Hippocampal formation (tissue), 2 donors: ENCODE measurements at places on chromosomes 12 and 14.

DNA sequence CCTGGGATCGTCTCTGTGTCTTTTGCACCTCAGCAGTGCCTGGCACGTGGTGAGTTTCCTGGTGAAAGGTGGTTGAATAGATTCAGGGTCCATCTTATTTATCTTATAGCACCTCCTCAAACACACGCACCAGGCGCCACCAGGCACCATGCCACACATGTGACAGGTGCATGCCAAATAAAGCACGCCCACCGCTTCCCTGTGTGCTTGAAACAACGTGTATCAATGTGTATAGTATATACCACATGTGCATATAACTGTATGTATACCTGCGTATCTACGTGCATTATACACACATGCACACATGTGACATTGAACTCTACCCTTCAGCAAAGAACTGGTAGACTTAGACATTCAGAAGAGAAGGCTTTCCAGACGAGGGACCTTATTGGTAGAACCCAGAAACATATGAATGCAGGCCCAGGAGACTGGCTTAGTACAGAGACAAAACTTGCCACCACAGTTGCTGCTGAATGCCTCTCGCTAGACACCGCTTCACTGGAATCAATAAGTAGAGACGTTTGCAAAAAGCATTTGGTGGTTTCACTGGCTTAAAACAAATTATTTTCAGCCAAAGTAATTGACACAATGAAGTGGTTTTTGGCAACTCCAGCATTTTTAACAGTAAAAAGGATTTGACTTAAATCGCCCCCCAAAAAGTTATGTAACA is 10.0 kb downstream of the EML1 start:
- DNase-seq = no peak

DNA sequence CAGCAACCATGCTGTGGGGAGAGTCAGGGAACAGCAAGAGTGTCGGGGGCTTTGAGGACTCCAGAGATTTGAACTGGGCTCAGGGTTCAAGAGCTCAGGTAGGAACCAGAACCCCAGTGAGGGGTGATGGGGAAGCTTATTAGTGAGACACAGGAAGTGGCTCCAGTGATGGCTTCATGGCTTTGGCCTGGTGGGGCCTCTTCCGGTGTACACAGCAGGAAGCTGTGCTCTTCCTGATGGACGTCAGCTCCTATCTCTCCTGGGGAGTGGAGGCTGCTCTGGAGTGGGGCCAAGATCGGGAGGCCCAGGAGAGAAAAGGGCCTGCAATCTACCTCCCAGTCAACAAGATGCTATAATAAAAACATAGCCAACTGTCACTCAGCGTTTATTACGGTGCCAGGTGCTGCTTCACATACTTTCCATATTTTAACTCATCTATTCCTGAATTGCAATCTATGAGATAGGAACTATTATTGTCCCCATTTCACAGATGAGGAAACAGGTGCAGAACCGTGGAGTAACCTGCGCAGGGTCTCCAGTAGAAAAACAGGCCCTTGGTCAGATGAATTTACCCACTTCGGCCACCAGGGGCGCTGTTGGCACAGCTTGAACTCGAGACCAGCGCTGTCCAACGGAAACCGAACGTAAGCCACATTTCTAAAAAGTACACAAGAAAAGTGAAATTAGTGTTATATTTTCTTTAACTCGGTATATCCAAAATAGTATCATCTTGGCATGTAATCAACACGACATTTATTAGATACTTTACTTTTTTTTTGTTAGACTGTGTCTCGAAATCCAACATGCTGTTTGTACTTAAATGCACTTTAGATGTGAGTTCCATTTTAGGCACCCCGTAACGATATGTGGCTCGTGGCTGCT is 63.6 kb upstream of the DLK1 start:
- DNase-seq = peak; percentile 15

DNA sequence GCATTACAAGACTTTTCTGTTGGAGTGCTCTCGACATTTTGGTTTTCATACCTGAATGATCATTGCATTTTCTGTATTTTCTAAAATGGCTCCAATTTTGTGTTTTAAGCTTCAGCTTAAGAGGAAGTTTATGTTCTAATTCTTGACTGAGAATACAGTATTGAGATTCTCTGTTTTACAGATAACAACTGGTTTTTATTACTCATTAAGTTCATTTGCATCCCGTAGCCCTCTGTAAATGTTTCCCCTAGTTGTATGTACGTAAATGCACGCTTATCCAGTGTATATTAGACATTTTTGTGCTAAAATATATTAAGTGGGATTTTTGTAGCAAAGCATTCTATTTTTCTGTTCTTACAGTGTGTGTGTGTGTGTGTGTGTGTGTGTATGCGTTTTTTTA is 33.1 kb downstream of the CPSF6 start:
- no peak for DNase-seq

DNA sequence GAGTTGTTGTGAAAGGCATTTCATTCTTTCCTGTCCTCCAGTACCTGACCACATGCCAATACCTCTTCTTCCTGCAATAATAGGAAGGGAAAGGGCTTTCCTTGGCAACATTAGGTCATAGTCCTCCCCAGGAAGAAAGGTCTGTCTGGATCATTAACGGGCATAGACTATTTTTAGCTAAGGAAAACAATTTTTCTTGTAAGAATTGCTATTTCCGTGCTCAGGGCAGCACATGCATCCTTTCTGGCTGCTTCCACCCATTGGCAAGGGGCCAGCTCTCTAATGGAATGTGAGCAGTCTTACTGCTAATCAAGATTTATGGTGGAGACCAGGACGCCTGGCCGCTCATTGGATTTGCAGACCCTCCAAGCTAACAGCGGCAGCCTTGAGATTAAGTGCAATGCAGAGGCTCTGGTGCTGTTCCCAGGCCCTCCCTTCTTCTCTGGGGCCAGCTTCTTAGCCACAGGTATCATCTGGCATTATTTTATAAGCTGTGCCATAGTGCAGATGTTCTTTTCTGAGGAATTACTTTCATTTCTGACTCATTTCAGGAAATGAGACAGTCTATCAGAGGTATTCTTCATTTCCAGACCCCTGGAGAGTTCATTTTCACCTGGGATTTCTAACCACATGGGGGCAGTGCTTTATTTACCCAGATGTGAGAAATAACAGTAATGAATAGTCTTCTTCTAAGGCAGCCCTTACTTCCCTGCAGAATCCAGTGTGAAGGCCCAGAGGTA is 52.9 kb downstream of the ANO6 start:
- no peak for DNase-seq

- DNase-seq = no peak
Observed at GRCh38 chr14:70789361-70789760, 20.0 kb downstream of the MAP3K9 start.

DNA sequence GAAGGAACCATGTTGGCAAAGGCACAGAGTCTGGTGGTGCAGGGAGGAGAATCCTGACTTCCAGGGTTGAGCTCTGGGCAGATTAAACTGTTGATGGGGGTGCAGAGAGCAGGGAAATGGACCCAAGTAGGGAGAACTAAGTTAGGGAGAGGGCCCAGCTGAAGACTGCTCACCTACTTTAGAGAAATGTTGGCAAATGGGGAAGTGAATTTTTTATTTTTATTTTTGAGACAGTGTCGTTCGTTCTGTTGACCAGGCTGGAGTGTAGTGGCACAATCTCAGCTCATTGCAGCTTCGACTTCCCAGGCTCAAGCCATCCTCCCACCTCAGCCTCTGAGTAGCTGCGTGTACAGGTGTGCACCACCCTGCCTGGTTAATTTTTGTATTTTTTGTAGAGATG is 32.1 kb upstream of the TUBA1A start:
- no peak for DNase-seq

DNA sequence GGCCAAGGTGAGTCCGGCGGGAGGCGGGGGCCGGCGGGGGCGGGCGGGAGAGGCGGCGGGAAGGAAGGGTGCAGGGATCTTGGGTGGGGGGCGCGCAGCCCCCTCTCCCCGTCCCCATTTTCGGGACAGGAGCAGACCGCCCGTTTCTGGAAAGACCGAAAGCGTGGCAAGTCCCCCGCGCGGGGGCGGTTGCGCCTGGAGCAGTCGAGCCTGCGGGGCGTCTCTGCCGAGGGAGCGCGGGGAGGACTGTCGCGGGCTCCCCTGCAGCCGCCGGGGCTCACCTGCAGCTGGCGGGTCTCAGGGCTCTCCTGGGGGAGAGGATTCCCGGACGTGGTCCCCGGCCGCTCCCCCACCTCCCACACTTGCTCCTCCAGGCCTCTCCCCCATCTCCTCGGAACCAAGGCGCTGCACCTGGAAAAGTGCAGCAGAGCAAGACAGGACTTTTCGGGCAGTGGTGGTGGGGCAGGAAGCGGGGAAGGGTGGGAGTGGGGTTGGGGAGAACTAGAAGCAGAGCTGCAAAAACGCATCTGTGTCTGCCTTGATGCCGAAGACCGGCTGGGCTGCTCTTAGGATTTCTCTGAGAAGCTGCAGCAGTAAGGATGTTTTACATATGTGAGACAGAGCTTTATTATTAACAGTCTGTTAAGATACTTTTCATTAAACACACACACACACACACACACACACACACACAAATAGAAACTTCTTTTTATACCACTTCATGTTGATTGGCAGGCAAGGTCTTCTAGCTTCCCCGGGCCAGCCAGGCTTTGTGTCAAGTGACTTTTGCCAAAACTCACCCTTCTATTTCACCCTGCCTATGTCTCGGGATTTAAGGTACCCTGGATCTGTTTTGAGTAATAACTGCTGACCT is 677 bp downstream of the C12orf75 start:
- DNase-seq = no peak

- DNase-seq = no peak
Observed at GRCh38 chr14:50797250-50798047, 33.5 kb downstream of the NIN start.

GRCh38 chr14:75240781-75241180 is 37.8 kb upstream of the FOS start:
- no peak for DNase-seq

GRCh38 chr14:63795532-63795931 is 57.3 kb upstream of the SYNE2 start:
- no peak for DNase-seq

GRCh38 chr14:87960013-87960787 is 32.8 kb downstream of the GALC start:
- no peak for DNase-seq

- DNase-seq = no peak
Observed at GRCh38 chr14:69451941-69452340, 32.6 kb upstream of the PLEKHD1 start.

DNA sequence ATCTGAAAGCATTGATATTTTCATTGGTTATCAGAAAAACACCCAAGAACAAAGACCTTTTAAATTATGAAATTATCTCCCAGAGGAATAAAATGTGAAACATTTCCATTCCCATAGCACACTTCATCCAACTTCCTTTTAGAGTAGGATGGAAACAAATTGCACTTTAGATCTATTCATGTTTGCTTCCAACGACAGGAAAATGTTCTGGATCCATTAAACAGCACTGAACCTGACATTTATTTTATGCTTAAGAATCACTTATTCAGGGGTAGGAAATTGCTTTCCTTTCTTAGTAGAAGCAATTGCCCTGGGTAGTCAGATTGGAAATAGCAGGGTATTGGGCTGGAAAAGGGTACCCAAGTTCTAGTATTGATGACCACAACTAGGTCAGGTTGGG is 28.8 kb upstream of the PTGDR start:
- no peak for DNase-seq

DNA sequence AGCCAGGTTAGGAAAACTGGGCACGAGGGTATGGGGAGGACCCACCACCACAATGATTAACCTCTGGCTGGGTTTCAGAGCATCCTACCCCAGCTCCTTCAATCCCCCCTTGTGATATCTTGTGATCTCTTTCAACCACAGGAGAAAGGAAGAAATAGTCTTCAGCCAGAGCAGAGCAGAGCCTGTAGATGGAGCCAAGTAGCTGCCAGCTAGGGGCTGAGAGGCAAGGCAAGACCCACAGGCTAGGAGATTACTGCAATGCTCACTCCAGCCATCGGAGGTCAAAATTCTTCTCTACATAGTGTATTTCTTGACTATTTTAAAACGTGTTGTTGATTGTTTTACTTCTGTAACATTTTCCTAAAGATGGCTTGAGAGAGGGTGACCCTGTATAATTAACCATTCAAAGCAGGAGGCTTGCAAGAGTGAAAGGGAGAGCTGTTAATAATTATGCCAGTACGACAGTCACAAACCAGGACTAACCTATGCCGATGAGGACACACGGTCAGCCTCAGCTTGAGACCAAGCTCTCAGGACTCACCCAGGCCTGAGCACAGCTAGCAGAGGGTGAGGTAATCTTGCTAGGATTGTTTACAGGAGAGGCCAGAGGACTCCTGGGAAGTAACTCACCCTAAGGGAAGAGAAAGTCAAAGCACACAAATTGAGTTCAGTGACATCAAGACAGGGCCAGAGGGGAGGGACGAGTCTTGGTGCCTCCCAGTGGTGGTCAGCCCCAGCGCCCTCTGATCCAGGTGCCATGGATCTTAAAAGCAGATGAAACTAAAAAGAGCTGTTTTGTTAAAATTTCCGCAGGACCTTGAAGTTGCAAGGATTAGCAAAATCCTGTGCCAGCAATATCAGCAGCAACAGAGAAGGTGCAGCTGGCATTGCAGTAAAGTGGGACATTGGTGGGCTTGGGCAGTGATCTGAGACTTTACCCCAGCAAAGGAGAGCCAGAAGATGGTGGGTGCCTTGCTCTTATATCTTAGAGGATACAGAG is 29.8 kb upstream of the CDKN3 start:
- peak; percentile 53 for DNase-seq

DNA sequence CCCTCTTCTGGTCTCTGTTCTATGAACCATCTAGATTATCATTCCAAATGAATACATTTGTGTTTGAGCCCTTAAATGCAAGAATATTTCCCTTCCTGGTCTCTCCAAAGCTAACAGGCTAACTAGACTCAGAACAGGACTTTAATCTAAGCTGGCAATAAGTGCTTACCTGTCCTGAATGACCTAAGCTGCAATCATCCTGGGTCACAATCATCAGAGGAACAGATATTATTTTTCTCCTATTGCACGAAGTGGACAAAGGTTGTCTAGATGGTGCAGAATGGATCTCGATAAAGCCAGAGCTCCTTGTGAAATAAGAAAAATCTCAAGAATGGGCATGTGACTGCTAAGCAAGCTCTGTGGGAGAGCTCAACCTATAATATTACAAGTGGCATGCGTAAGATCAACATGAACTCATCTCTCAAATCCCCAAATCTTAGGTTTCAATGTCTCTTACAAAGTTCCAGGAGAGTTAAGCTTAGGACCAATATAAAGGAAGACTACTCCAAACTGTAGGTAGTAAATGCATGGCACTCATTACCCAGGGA is 10.6 kb upstream of the NUMB start:
- no peak for DNase-seq

DNA sequence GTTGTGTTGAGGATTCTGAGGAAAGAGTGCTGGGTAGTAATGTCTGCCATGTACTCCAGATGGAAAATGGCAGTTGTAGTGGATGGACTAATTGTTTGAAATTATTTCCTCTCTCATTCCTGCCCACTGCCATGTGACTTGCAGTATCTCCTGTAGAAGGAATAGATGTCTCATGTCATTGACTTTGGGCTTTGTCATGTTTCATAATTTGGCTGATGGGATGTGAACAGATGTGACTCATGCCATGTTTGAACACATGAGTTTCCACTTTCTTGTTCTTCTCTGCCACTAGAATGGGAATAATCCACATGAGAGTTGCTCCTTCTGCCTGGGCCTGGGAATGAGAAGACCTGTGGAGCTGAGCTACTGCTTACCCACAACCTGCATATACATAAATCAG is 2.4 kb upstream of the CALCOCO1 start:
- no peak for DNase-seq
